Activated CD4-positive, alpha-beta memory T cell treated with anti-CD3 and anti-CD28 coated beads for 36 hours (primary cell): ENCODE measurements at places on chromosomes 1 and 21. TPM values are rescaled to one million over a fixed set of nuclear protein-coding genes. Genes with fewer than 3 reads are reported as not detected.

The BATF3 gene
- 314 TPM for total RNA-seq

The TNFRSF14 gene
- total RNA-seq, result 152 TPM

The CLDN19 gene
- total RNA-seq, result not detected

The IL23R gene
- 16.8 TPM for total RNA-seq

The GPR89B gene
- total RNA-seq, result 15.5 TPM

The B3GALT5 gene
- not detected for total RNA-seq

The OR2M5 gene
- not detected for total RNA-seq

The TNFAIP8L2 gene
- 24.2 TPM for total RNA-seq

The ICOSLG gene
- 2.5 TPM for total RNA-seq

The KCNN3 gene
- total RNA-seq, result 0.02 TPM

The ERICH3 gene
- not detected for total RNA-seq

The MRAP gene
- total RNA-seq, result not detected

The EXTL1 gene
- total RNA-seq, result not detected

The RGS18 gene
- 0.19 TPM for total RNA-seq

The LEMD1 gene
- 2.2 TPM for total RNA-seq

The SPOCD1 gene
- total RNA-seq, result 0.78 TPM

The KCNE1 gene
- 0.31 TPM for total RNA-seq

The KCNA3 gene
- 25.2 TPM for total RNA-seq

The SPRR1A gene
- not detected for total RNA-seq

The HRNR gene
- not detected for total RNA-seq

The AMY2A gene
- not detected for total RNA-seq
